Large intestine (tissue), 12 donors: ENCODE measurements at places on chromosomes 4 and X. TPM values are rescaled to one million over a fixed set of nuclear protein-coding genes. Genes with fewer than 3 reads are reported as not detected.
A peak's percentile ranks its signal among the peaks of the same experiment; 100 is the strongest.

ZDHHC15 gene
- 1.5 TPM for polyA plus RNA-seq

TMEM31 gene
- 0.43 TPM for polyA plus RNA-seq

MCF2 gene
- 0.13 TPM for polyA plus RNA-seq

SPARCL1 gene
- 154 TPM for polyA plus RNA-seq

CT45A3 gene
- not detected for polyA plus RNA-seq

MAOA gene
- polyA plus RNA-seq, result 94.7 TPM

DNA sequence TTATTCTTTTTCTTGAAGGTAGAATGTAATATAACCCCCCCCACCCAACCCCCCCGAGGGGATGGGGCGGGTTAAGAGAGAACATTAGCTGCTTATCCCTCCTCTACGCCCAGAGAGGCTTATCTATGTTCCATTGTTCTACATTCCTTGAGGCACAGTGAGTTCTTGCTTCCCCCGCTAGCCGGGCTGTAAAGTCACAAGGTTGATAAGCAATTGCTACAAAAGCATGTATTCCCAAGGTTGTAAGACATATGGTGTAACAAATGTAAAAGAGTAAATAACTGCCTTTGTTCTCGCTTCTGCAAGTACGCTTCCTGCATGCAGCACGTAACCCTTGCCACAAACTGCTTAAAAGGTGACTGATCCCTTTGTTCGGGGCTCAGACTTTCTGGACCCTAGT, 8.2 kb downstream of the DCAF8L2 start:
- H3K4me3 ChIP-seq, result no peak overlapping the region
- H3K27ac ChIP-seq, result peak overlapping the region; percentile 39
- DNase-seq, result peak; percentile 63

DNA sequence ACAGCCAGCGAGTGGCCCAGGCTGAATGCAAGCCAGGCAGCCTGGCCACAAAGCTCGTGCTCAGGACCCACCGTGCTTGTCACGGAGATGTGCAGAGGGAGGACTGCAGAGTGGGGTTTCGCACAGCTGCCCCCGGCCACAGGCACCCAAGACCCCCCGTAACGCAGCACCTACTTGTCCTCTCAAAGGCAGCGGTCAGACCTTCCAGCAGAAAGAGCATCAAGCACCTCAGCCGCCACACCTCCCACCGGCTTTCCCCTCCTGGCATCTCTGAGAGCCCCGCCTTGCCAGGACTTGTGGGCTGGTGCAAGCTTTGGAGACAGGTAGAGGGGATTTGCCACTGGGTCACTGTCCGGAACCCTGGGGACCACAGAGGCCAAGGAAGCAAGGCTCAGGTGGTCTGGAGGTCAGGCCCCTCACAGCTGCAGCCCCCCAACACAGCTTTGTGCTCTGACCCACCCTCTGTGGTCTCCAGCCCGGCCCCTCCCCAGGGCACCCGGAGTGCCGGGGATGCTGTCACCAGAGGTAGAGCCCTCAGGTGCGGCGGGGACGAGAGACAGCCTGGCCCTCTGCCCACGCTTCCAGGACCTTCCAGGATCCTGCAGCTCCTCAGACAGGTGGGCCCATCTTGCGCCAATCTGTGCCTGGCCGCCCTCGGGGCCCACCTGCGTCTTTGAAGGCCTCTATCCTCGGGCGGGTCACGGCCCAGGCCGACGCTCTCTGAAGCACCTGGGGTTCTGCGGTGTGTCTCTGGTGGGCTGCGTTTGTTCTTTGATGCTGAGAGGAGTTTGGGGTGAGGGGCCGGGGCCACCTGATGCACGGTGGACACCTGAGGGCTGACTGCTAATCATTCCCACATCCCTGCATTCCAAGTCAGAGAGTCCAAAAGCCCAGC, 34.4 kb upstream of the HMX1 start:
- no peak overlapping the region for H3K4me3 ChIP-seq
- no peak overlapping the region for H3K27ac ChIP-seq
- H3K36me3 ChIP-seq, result no peaks in the 10 kb centered on the region
- peaks cover 6% of the 10 kb centered on the region for H3K27me3 ChIP-seq

GRCh38 chrX:75603833-75604232, 81.0 kb upstream of the ZDHHC15 start:
- no peaks in the 10 kb centered on the region for H3K27me3 ChIP-seq
- no peak overlapping the region for H3K27ac ChIP-seq
- no peaks in the 10 kb centered on the region for H3K4me1 ChIP-seq

GRCh38 chr4:106370214-106370613, 1.6 kb upstream of the GIMD1 start:
- H3K4me3 ChIP-seq, result no peak overlapping the region
- H3K36me3 ChIP-seq, result no peaks in the 10 kb centered on the region
- H3K27me3 ChIP-seq, result no peaks in the 10 kb centered on the region
- no peaks in the 10 kb centered on the region for H3K4me1 ChIP-seq
- DNase-seq, result no peak
- no peak overlapping the region for H3K27ac ChIP-seq

DNA sequence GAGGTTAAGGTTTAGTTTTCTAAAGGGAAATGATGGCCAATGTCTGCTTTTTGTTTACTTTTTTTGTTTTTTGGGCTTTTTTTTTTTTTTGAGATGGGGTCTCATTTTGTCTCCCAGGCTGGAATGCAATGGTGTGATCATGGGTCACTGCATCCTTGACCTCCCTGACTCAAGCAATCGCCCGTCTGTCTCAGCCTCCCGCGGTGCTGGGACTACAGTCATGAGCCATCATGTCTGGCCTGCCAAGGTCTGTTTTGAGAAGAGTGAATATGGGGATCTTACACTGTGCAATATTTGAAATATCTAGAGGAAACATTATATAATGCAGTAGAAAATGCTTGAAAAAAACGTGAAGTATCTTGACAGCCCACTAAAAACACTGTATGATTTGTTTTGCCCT, 162.5 kb downstream of the GASK1B start:
- no peaks in the 10 kb centered on the region for H3K27me3 ChIP-seq
- no peaks in the 10 kb centered on the region for H3K4me1 ChIP-seq
- DNase-seq, result no peak
- no peak overlapping the region for H3K27ac ChIP-seq
- H3K36me3 ChIP-seq, result no peaks in the 10 kb centered on the region

GRCh38 chrX:154505734-154506133, 10.3 kb downstream of the FAM3A start:
- DNase-seq, result no peak
- no peaks in the 10 kb centered on the region for H3K4me1 ChIP-seq
- no peak overlapping the region for H3K4me3 ChIP-seq
- no peak overlapping the region for H3K27ac ChIP-seq
- no peaks in the 10 kb centered on the region for H3K27me3 ChIP-seq

DNA sequence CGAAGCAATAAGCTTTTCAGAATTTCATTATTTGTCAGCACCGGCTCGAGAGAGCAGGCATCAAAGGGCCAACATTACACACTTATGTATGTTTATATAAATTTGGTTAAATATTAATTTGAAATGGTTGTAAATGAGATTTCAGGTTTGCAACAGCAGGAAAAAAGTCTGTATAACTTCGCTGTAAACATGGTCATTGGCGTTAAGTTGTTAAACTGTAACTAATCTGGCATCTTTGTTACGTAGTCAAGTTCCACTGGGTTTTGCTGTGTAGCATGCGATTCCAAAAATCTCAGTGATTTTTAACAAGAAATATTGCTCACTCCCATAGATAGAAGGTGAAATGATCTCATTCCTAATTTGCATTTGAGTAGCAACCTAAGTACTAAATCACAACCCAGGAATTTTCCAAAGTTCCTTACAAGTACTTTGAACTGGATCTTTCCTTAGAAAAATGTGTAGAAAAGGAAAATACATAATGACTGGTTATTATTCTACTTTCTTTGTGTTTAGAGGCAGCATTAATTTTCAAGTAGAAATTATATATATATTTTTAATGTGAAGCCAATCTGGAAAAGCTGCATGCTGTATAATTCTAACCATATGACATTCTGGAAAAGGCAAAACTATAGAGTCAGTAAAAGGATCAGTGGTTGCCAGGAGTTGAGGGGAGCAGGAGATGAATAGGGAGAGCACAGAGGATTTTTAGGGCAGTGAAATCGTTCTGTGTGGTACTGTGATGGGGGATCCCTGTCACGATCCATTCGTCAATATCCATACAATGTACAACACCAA, 222.1 kb downstream of the CBR4 start:
- H3K27me3 ChIP-seq, result no peaks in the 10 kb centered on the region
- H3K4me3 ChIP-seq, result no peak overlapping the region
- DNase-seq, result peak; percentile 47
- peaks cover 4% of the 10 kb centered on the region for H3K4me1 ChIP-seq
- no peaks in the 10 kb centered on the region for H3K36me3 ChIP-seq
- H3K27ac ChIP-seq, result peak overlapping the region; percentile 62

- H3K27me3 ChIP-seq, result no peaks in the 10 kb centered on the region
- no peaks in the 10 kb centered on the region for H3K4me1 ChIP-seq
- H3K27ac ChIP-seq, result no peak overlapping the region
- H3K4me3 ChIP-seq, result no peak overlapping the region
- peak; percentile 35 for DNase-seq
- H3K36me3 ChIP-seq, result no peaks in the 10 kb centered on the region
Observed at GRCh38 chrX:22950269-22951266, 49.2 kb upstream of the DDX53 start.
